ENCODE measurements at places on chromosomes 16 and 17.

DNA sequence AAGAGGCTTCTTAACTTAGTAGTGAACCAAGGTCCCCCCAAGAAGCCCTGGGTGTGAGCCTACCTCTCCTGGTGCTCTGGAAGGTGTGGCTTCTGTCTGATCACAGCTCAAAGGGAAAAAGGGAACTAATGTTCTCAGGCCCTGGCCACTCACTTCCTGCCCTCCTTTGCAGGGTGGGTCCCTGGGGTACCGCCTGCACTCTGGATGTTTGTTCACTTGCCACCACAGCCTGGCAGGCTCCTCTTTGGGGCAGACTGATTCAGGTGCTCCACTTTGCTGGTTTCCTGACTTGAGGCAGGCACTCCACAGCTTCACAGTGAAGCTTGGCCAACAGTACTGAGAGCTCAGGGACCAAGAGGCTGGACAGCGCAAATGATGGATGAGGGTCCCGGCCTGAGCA lies 5.9 kb upstream of the MYO15A start:
- DNase-seq: no peak

GRCh38 chr16:12752159-12752558 lies 51.5 kb downstream of the CPPED1 start:
- no peak for DNase-seq

- no peak for DNase-seq
Measured at GRCh38 chr16:61892531-61892930, 143.7 kb downstream of the CDH8 start.

GRCh38 chr17:45815752-45816151 lies 28.9 kb upstream of the SPPL2C start:
- DNase-seq: no peak

DNA sequence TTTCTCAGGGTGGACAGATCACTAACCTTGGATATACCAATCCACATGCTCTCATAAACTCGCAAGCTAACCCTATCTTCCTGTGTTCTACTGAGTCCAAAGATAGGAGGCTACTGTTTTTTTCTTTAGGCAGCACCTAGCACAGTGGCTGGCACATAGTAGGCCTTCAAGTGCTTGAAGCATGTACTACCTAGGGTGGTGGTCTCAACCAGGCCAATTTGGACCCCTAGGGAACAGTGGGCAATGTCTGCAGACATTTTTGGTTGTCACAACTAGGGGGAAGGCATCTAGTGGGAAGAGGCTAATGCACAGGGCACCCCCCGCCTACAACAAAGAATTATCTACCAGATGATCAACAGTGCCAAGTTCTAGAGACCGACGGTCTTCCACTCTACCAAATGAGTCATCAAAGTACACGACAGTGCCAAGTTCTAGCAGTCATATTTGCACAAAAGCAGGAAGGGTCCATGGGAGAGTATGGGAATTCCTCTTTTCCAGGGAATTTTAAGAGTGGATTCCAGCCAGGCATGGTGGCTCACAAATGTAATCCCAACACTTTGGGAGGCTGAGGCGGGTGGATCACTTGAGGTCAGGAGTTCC lies 390.3 kb downstream of the SLC39A11 start:
- DNase-seq: no peak

DNA sequence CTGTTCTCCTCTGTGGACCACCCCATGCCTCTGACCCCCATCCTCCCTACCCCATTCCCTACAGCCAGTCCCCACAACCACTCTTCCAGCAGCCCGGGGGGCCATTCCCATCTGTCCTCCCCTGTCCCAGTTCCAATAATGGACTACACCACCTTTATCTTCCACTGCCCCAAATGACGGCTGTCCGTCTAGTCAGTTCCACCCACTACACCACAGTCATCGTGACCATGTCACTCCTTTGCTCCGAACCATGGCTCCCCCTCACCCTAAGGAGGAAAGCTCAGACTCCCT lies 15.3 kb downstream of the PDP2 start:
- no peak for DNase-seq

DNA sequence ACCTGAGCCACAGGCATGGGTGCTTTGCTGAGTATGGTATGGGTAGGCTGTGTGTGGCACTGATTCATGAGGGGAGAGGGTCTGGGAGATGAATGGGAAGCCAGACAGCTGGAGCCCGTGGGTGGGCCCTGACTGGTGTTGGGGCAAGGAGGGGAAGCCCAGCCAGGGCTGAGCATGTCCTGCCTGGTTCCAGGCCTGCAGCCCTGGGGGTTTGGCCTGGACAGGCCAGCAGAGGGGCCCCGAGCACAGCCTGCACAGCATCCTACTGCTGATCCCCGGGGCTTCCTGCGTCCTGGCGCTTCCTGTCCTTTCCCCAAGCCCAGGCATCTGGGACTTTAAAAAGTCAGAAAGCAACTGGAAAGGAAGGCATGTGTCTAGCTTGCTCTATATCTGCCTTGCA lies 4.6 kb upstream of the MVD start:
- DNase-seq: no peak

DNA sequence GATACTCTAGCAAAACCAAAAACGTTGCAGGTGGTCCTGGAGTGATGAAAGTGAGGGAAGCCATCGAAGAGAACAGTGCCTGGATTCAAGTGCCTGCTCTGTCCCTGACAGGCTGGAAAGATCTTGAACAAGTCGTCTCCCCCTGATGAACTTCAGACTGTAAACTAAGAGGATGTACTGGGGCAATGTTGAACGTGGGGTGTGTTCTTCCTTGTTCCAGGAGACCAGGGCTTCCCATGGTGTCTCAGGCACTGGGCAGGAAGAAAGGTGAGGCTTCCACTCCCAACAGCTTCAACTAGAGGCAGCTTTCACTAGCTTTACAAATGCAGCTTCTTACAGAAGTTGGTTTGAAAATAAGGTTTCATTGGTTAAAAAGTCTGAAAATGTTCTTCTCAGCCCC lies 21.4 kb upstream of the NF1 start:
- DNase-seq: no peak

- no peak for DNase-seq
Measured at GRCh38 chr16:82784573-82784968, 157.8 kb downstream of the CDH13 start.

- DNase-seq: no peak
Measured at GRCh38 chr17:21202512-21202911, 11.4 kb downstream of the TMEM11 start.

DNA sequence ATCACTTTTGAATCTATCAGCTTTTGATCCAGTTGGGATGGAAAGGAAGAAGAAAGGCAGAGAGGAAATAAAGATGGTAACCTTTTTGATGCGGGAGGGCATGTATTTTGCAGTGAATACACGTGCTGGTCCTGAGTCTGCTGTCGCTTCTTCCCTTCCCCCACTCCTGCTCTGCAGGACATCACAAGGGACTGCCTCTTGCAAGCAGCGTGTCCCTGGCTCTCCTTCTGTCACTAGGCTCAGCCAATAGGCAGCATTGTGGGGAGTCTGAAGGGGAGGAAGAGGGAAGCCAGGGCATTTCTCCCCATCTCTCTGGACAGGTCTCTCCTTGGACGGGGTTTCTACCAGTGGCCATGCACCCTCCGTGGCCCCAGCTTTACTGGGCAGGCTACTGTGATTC lies 15.7 kb upstream of the WFDC1 start:
- DNase-seq: no peak

DNA sequence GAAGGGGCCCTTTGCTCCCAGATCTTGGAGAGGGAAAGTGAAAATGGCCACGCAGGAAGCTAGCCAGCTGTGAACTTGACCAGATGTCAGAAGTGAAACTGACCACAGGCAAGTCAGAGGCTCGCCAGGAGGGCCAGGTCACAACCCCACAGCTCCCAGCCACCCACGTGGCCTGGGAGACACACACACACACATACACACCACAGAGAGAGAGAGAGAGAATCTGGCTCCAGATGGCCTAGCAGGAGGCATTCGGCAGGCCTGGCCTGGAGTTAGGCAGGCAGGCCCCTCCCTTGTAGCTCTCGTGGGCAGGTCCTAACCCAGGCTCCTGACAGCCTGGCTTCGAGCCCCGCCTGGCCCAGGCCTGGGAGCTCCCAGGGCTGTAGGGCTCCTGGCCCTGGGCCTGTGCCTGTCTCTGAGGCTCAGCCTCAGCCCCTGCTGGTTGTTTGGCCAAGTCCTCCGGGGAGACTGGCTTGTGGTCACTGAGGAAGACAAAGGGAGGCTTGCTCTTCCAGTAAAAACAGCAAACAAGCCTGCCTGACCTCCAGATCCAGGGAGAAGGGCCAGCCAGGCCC lies 20.2 kb downstream of the NGFR start:
- DNase-seq: no peak

- DNase-seq: no peak
Measured at GRCh38 chr17:15377200-15377599, 35.8 kb upstream of the TEKT3 start.

DNA sequence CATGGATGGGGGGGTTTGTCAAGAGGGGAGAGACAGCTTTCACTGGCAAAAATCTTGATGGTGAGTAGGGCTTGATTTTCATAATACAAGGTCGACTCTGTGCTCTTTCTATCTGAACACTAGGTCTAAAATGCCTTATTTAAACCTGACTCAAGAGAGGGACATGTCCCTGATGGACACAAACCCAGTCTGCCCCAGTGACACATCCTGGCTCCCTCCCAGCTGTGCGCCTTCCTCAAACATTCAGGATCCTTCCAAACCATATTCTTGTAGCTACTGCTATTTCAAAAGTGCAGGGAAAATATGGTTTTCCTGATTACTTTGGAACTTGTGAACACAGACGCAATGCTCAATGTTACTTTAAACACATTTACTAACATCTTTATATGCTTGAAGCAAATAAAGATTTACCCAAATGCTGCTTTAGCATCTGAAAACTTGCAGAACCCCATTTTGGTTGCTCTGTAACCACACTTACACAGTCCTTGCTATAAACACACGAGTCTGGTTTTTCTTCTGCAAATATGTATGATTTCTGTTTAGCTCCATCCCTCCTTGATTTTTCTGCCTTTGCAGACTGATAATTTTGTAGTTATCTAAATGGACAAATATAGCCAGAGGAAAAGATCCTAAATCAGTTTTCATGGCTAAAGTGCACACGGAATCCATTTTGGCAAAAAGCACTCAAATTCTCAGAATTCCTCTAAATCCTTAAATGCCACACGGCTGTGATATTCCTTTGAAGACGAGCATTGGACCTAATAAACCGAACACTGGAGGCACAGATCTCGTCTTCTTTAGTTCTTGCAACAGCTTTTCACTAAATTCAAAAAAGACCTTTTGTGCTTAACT lies 499.9 kb upstream of the ZFHX3 start:
- no peak for DNase-seq

DNA sequence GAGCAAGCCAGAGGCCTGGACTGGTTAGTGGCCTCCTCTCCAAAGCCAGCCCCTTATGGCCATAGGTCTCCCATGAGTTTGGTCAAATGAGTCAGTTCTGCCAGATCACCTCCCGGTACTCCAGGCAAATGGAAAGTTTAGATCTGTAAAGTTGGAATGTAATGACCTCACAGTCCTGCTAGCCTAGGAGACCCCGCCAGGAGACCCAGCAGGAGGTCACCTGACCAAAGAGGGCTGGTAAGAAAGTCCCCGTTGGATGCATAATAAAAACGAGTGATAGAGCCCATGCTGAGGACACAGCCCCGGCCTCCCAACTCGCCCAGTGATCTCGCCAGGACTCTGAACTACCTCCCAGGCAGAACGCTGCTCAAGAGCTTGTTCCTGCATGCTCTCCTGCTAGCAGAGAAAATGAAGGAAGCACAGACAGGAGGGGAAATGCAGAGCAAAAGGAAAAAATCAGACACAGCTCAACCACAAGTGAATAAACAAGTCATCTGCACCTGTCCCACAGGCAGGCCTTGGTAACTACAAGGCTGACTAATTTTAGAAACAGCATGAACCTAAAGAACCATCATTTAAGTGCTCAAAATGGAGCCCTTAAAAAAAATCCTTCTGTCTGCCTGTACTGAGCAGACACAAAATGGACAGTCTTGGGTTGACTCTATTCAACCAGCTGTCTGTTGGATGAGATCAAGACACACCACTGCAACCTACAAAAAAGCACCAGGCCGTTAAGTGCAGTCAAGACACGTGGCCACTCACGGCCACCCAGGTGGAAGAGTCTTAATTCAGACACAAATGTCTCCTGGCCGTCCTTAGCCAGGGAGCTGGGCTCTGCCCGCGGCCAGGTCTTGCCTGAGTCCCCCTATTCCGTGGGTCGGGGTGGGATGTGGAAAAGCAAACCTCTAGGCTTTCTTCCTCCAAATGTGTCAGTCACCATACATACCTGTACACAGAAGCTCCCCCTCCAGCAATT lies 9.2 kb downstream of the CDIP1 start:
- no peak for DNase-seq

- DNase-seq: no peak
Measured at GRCh38 chr17:39750131-39751015, 12.6 kb downstream of the GRB7 start.

Data from stimulated activated CD8-positive, alpha-beta memory T cell treated with anti-CD3 and anti-CD28 coated beads, Interleukin-12 subunit alpha, Interleukin-12 subunit beta, amount 100 ng/mL, for 1 hour (primary cell).